Nephron progenitor cell (in vitro differentiated cells): ENCODE measurements at places on chromosomes 6 and 20.

- DNase-seq, result no peak
Measured at GRCh38 chr6:163239572-163240340, 174.8 kb upstream of the QKI start.

GRCh38 chr6:84033523-84034451, at the start of gene MRAP2:
TSS of gene MRAP2 (plus strand) at chr6:84033772. CDS start at chr6:84055319, 21,547 bp downstream.
- peak; percentile 78 for DNase-seq

- DNase-seq, result no peak
Measured at GRCh38 chr6:154167126-154167525, 128.1 kb downstream of the OPRM1 start.

DNA sequence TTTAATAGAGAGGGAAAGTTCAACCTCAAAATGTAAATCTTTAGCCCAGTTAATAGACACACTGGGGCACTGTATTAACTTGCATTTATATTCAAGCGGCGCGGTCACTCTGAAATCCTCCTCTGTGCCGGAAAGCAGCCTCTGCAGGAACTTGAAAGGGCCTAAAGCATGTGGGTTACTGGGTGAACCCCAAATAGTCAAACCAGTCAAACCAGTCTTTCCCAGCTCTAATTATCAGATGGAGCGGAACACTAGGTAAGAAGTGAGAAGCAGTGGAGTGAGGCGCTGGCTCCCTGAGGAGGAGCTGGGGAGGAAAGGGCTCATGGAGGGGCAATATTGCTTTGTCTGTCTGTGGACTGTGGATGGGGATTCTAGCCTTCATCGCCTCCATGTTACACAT, 531.3 kb downstream of the QKI start:
- no peak for DNase-seq

GRCh38 chr20:18052856-18053255, 4.9 kb downstream of the OVOL2 start:
- DNase-seq, result no peak

DNA sequence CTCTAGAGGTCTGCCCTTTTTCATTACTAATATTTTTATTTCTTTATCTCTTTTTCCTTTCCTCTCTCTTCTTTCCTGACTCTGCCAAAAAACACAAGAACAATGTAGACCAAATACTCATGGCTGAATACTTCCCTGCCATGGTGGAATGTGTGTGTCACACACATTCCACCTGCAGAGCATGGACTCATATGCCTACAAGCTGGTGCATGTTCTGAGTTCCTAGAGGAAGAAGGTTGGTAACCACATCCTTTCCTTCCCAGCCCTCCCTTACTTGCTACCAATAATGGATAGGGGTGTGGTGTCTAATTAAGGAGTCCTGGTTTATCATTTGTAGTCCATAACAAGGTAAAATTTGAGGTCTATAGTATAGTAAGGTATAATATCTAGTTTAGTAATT, 15.2 kb upstream of the CST9L start:
- DNase-seq, result no peak

- no peak for DNase-seq
Measured at GRCh38 chr6:135858931-135859330, 7.4 kb downstream of the PDE7B start.

GRCh38 chr6:133184798-133185372, 56.3 kb upstream of the EYA4 start:
- no peak for DNase-seq

GRCh38 chr6:149366267-149366921, 33.7 kb upstream of the SUMO4 start:
- no peak for DNase-seq

- no peak for DNase-seq
Measured at GRCh38 chr6:136114661-136115060, 135.4 kb downstream of the MTFR2 start.

DNA sequence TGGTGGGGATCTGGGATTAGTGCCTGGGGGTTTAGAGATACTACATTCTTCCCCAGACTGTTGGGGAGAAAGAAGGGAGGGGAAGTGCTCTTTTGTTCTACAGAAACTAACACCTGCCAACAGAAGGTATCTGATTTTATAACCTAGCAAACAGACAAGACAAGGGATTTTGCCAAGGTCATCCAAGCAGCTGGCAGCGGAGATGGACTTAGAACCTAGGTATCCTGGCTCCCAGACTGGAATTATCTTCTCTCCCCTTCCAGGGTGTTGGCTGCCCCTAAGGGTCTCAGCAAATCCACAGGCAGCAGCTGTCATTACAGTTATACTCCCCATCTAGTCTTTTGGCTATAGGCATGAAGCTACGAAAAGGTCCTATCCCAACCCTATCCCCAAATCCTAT, 8.4 kb downstream of the SDC4 start:
- no peak for DNase-seq

DNA sequence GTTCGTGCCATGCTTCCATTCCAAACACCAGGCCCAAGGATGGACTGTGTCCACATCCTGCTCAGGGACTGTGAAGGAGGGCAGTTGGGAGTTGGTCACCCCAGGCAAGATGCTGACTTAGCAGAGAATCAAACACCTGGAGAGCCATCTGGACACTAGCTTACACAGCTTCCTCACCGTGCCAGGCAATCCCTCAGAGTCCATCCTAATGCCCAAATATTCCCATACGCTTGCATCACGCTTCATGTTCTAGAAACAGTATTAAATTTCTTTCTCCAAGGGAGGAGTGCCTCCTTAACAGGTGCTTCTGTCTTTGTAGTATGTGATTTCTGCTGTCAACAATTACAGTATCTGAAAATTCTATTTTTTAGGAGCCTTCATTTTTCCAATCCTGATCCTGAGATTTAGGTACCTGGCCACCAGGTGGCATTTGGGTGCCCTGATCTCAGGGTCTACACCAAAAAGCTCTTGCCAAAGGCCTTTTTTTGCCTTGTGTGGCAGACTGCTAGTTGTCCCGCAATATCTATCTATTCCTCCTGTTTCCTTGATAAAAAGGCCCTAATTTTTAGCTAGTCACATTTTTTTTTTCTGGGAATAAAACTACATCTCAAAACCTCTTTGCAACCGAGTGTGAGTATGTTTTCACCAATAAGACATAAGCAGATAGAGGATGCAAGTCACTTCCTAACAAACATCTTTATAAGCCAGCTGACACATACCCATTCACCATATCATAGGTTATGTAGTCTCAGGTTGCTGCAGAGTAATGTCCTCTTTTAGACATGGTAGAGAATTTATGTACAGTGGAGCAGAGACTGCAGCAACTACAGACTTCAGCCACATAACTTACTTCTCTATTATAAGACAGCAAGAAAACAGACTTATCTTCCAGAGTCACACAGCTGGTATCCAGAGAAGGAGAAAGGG, 85.0 kb downstream of the PREP start:
- no peak for DNase-seq

- DNase-seq, result peak; percentile 92
Measured at GRCh38 chr6:166097914-166098522, 69.6 kb downstream of the TBXT start.

DNA sequence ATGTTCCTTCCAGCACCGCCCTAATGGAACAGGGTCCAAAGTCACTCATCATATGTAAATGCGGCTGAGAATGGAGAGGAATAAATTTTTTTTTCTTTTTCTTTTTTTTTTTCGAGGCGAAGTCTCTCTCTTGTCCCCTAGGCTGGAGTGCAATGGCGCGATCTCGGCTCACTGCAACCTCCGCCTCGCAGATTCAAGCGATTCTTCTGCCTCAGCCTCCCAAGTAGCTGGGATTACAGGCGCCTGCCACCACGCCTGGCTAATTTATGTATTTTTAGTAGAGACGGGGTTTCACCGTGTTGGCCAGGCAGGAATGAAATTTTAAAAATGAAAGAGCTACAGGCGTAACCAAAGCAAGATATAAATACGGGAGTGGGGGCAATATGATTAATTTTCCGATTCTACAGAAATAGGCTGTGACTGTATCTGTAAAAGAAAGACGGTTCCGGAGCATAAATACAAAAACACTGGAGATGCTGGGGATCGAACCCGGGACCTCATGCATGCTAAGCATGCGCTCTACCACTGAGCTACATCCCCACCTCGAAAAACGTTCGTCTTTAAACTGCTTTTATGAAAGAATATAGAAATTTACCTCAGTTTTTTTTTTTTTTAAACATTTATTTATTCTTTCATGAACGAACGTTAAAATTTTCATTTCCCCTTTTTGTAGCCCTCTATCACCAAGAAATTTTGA, 132.2 kb downstream of the GPX5 start:
- peak; percentile 70 for DNase-seq

DNA sequence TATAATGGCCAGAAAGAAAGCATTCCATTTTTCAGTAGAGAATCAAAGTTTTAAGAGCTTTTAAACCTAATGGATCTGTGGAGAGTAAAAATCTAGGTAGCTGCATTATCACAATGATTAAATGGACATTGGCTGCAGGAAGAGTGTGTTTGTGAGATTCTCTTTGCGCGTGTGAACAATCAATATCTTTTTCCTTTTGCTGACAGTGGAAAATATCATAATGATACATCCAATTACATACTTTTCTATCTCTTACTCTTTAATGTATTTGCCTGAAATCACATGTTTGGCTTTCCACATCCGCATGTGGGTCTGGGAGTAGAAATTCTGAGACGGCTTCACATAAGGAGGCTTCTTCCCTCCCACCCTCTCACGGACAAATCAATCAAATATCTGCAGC, 69.8 kb upstream of the DUSP22 start:
- no peak for DNase-seq
